Neural progenitor cell (in vitro differentiated cells): ENCODE measurements at places on chromosomes 5 and 9.
A peak's percentile ranks its signal among the peaks of the same experiment; 100 is the strongest.

DNA sequence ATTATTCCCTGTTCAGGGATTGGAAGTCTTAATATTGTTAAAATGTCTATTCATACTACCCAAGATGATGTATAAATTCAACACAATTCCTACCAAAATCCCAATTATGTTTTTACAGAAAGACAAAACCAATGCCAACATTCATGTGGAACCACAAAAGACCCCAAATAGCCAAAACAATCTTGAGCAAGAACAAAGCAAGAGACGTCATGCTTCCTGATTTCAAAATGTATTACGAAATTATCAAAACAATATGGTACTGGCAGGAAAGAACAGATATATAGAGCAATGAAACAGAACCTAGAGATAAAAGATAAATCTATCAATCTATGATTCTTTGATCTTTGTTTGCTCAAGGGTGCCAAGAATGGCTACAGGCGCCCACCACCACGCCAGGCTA, 237.9 kb downstream of the TAF11L14 start:
- no peaks in the 10 kb centered on the region for H3K4me1 ChIP-seq
- no peak overlapping the region for H3K4me3 ChIP-seq
- no peak overlapping the region for H3K27ac ChIP-seq
- H3K27me3 ChIP-seq: no peaks in the 10 kb centered on the region
- no peaks in the 10 kb centered on the region for H3K36me3 ChIP-seq
- no peak for DNase-seq

GRCh38 chr5:83488271-83488670, 16.7 kb downstream of the VCAN start:
- DNase-seq: peak; percentile 50
- no peak overlapping the region for H3K4me3 ChIP-seq
- H3K4me1 ChIP-seq: peaks cover 45% of the 10 kb centered on the region
- peak overlapping the region; percentile 69 for H3K27ac ChIP-seq

GRCh38 chr9:107673861-107674720, 184.5 kb upstream of the KLF4 start:
- H3K4me3 ChIP-seq: no peak overlapping the region
- H3K36me3 ChIP-seq: no peaks in the 10 kb centered on the region
- H3K27ac ChIP-seq: no peak overlapping the region
- no peak for DNase-seq
- no peaks in the 10 kb centered on the region for H3K27me3 ChIP-seq
- no peaks in the 10 kb centered on the region for H3K4me1 ChIP-seq

GRCh38 chr5:10581424-10581748, 17.5 kb downstream of the ANKRD33B start:
- no peaks in the 10 kb centered on the region for H3K4me1 ChIP-seq
- H3K27ac ChIP-seq: no peak overlapping the region
- DNase-seq: no peak
- H3K27me3 ChIP-seq: no peaks in the 10 kb centered on the region
- no peaks in the 10 kb centered on the region for H3K36me3 ChIP-seq

DNA sequence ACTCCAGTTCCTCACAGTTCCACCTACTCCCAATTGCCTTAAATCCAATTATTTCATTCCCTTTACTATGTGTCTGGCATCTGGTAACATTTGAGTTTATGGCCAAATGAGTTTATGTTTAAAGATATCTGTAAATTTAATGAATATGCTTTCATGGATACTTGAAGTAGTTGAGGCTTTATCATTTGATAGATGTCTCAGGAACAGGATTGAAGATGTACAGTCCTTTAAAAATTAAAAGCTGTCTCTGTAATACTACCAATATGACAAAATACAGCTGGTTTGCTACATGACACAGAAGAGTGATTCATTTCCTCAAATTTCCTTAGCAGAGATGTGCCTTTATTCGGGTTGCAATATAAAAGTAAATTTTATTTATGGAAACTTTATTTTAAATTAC, 2326.0 kb upstream of the ACO1 start:
- no peak for DNase-seq
- no peaks in the 10 kb centered on the region for H3K4me1 ChIP-seq
- no peaks in the 10 kb centered on the region for H3K27me3 ChIP-seq
- no peak overlapping the region for H3K4me3 ChIP-seq
- H3K27ac ChIP-seq: no peak overlapping the region
- H3K36me3 ChIP-seq: no peaks in the 10 kb centered on the region
